M059J (cell line): ENCODE measurements at places on chromosomes 16 and 17. TPM values are rescaled to one million over a fixed set of nuclear protein-coding genes. Genes with fewer than 3 reads are reported as not detected.

PRR29 gene
- 0.05 TPM in 1 of 2 replicates, not detected in the other for total RNA-seq

PMFBP1 gene
- total RNA-seq, result 0.30 and 1.0 TPM in 2 replicates

FLYWCH1 gene
- 27.0 and 34.0 TPM in 2 replicates for total RNA-seq

SGSH gene
- total RNA-seq, result 26.9 and 34.6 TPM in 2 replicates

TUBG2 gene
- total RNA-seq, result 15.9 and 21.0 TPM in 2 replicates

SPIRE2 gene
- total RNA-seq, result 1.1 and 2.3 TPM in 2 replicates

KRTAP1-4 gene
- not detected in 2 replicates for total RNA-seq

GPRC5B gene
- 0.86 and 3.2 TPM in 2 replicates for total RNA-seq

TBC1D3K gene
- total RNA-seq, result not detected in 2 replicates

KRTAP4-4 gene
- not detected in 2 replicates for total RNA-seq

ZNF19 gene
- total RNA-seq, result 2.0 and 5.3 TPM in 2 replicates

CRHR1 gene
- not detected in 2 replicates for total RNA-seq

PIK3R6 gene
- not detected in 2 replicates for total RNA-seq

RHBDL3 gene
- 0.02 and 0.30 TPM in 2 replicates for total RNA-seq

ARL16 gene
- total RNA-seq, result 36.0 and 39.9 TPM in 2 replicates

KRTAP2-3 gene
- 0.34 and 3.2 TPM in 2 replicates for total RNA-seq

USP43 gene
- total RNA-seq, result 0.27 and 1.7 TPM in 2 replicates

SRL gene
- total RNA-seq, result not detected in 2 replicates

TP53TG3F gene
- total RNA-seq, result not detected in 2 replicates

LLGL2 gene
- 4.1 and 4.5 TPM in 2 replicates for total RNA-seq

OTOP2 gene
- total RNA-seq, result not detected in 2 replicates

TTLL6 gene
- 0.07 and 0.20 TPM in 2 replicates for total RNA-seq

ITGAX gene
- total RNA-seq, result 1.1 and 2.8 TPM in 2 replicates

MYH1 gene
- not detected in 2 replicates for total RNA-seq

SNRNP25 gene
- 49.5 and 50.4 TPM in 2 replicates for total RNA-seq

CLDN7 gene
- total RNA-seq, result 0.10 and 2.4 TPM in 2 replicates

BTBD17 gene
- not detected in 2 replicates for total RNA-seq

ATP6V0D1 gene
- 156 and 160 TPM in 2 replicates for total RNA-seq
